Activated T-cell treated with anti-CD3 and anti-CD28 coated beads, Interleukin-2, amount 50 U/mL, for 72 hours (primary cell): ENCODE measurements at places on chromosomes 1 and 21. TPM values are rescaled to one million over a fixed set of nuclear protein-coding genes. Genes with fewer than 3 reads are reported as not detected.

DNA sequence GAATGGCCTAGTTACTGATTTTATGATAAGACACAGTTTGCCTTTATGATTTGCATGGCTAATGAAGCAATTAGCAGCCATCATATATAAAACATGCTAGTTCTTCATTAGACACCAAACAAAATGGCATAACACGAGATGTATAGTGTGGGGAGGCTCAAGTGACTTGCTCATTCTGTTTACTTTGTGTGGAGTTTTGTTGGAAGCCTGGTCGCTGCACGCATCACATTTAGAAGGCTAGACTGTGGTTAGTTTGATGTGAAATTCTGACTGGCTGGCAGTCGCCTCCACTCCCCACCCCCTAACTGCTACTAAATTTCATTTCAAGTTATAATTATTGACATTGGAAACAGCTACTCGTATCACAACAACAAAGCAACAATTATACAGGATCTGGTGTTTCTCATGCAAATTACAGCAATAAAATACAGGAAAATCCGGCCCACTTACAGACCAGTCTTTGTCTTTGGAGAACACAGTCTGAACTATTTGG, 356.1 kb downstream of the LMO4 start:
- no peaks in the 10 kb centered on the region for H3K4me1 ChIP-seq
- H3K27me3 ChIP-seq = no peaks in the 10 kb centered on the region
- no peaks in the 10 kb centered on the region for H3K36me3 ChIP-seq
- no peak overlapping the region for H3K4me3 ChIP-seq

SLC22A15 gene
- 1.5 TPM for total RNA-seq

DNA sequence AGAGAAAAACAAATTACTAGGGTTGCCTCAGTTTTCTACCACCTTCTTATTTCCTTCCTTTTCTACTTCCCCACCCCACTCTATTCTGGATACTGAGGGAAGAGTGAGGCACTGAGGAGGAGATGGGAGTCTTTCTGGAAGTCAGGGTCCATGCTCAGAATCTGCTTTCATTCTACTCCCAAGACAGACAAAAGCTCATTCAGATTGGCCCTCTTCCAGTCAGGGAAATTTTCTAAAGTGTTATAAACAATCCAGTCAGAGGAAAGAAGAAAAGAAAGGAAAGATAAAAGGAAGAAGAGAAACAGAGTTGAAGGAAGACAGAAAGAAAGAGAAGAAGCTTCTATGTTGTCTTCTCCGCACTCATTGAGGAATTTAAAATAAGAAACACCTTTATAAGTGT, 228.6 kb downstream of the COP1 start:
- H3K4me1 ChIP-seq = peaks cover 12% of the 10 kb centered on the region
- peak overlapping the region; percentile 87 for H3K27ac ChIP-seq
- no peaks in the 10 kb centered on the region for H3K27me3 ChIP-seq
- no peak overlapping the region for H3K4me3 ChIP-seq
- DNase-seq = no peak
- H3K36me3 ChIP-seq = peaks cover 26% of the 10 kb centered on the region

GRCh38 chr1:162889989-162890388, 29.0 kb upstream of the CCDC190 start:
- no peaks in the 10 kb centered on the region for H3K4me1 ChIP-seq
- H3K27ac ChIP-seq = no peak overlapping the region
- H3K4me3 ChIP-seq = no peak overlapping the region
- H3K36me3 ChIP-seq = no peaks in the 10 kb centered on the region
- DNase-seq = no peak

DNA sequence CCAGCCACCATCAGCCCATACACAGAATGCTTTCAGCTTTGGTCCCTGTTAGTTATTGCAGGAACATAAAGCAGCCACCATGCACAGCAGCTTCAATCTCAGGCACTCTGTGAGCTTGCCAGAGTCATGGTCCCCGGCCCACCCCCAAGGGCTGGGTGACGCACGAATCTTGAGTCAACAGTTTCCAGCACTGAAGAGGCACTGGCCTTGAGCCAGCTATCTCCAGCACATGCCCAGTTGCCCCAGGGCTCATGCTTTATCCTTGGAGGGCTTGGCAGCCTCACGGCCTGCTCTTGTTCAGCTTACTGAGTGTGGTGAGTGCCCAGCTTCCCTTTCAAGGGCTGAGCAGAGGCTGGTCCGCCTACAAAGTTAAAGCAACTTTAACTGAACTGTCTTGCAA, 200.7 kb upstream of the RAB4A start:
- H3K27ac ChIP-seq = no peak overlapping the region
- no peaks in the 10 kb centered on the region for H3K27me3 ChIP-seq

DNA sequence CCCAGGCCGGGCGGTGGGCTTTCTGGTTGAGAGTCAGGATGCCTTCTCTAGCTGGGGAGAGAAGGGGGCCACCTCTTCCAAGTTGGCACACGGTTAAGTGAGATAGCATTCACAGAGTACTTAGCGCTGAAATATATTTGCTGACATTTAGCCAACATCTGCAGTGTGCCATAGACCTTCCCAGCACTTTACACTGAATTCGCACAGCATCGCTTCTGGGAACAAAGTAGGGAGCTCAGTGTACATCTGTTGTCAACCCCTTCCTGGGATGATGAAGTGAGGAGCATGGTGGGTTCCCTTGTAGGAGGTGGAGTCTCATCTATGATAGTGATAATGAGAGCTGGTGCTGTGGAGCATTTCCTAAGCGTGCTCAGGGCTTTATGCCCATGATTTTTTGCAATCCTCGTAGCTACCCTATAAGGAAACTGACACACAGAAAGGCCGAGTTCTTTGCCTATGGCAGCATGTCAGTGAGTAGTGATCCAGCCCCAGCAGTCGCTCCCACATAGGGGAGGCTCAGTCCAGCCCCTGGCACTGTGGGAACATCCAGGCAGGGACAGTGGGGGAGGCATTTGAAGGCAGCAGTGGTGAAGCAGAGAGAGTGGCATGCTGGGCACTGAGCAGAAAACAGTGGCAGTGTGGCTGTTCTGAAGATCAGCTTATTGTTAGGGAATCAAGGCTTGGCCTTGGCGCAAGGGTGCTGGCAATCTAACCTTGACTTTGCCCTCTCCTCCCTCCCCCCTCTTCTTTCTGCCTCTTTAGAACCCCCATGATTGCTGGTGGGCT, 176.2 kb downstream of the PGBD5 start:
- DNase-seq = no peak
- H3K4me3 ChIP-seq = no peak overlapping the region
- peaks cover 41% of the 10 kb centered on the region for H3K4me1 ChIP-seq
- H3K36me3 ChIP-seq = peaks cover 49% of the 10 kb centered on the region

- H3K27me3 ChIP-seq = no peaks in the 10 kb centered on the region
- no peaks in the 10 kb centered on the region for H3K4me1 ChIP-seq
- H3K27ac ChIP-seq = no peak overlapping the region
- no peak for DNase-seq
- no peaks in the 10 kb centered on the region for H3K36me3 ChIP-seq
These were observed 189.5 kb upstream of the GREM2 start for GRCh38 chr1:240801442-240801841.

GRCh38 chr21:45202889-45203288, 84.8 kb downstream of the POFUT2 start:
- H3K4me3 ChIP-seq = no peak overlapping the region
- no peaks in the 10 kb centered on the region for H3K27me3 ChIP-seq
- H3K36me3 ChIP-seq = no peaks in the 10 kb centered on the region

PLA2G2F gene
- not detected for total RNA-seq

DNA sequence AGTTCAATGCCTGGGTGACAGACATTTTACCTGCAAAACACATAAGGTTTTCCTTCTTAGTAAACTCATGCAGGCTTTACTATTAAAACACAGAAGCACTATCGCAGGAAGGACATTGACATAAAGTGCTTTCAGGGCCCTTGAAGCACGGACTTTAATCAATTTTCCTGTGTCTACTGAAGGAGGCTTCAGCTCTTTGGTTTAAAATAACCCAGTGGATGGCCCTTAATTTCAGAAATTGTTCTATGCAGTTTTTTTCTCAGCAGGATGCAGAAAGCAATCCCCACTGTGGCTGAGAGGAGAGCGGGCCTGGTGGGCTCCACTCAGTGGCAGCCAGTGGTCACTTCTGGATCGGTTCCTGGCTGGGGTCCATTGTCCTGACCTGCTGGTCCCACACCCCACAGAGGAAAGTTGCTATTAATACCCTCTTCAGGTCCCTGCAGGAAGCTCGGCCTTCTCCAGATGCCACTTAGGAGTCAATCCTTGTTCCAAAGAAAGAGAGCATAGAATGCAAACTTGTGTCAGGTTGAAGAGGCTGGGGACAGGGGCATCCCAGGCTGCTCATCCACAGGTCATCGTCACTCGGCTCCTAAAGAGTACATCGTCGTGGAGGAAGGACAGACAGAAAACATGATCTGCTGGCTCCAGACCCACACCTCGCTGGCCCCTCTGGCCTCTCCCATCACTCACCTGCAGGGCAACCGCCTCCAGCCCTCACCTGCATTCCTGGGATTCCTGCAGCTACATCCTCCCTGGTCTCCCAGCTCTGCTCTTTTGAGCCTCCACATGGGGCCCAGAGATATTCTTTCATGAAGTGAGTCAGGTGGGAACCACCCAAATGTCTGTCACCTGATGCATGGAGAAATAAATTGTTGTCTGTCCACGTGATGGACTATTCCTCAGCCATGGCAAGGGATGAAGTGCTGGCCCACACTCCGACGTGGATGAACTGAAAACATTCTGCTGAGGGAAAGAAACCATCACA, 153.1 kb downstream of the PSMG1 start:
- DNase-seq = no peak
- no peak overlapping the region for H3K27ac ChIP-seq
- peaks cover 11% of the 10 kb centered on the region for H3K4me1 ChIP-seq
- peaks cover 13% of the 10 kb centered on the region for H3K27me3 ChIP-seq
- H3K4me3 ChIP-seq = no peak overlapping the region

RBBP5 gene
- total RNA-seq = 28.4 TPM

GRCh38 chr1:106698660-106699059, 357.8 kb upstream of the PRMT6 start:
- H3K27ac ChIP-seq = no peak overlapping the region
- no peaks in the 10 kb centered on the region for H3K27me3 ChIP-seq
- no peak for DNase-seq
- H3K4me3 ChIP-seq = no peak overlapping the region
- H3K4me1 ChIP-seq = no peaks in the 10 kb centered on the region

DNA sequence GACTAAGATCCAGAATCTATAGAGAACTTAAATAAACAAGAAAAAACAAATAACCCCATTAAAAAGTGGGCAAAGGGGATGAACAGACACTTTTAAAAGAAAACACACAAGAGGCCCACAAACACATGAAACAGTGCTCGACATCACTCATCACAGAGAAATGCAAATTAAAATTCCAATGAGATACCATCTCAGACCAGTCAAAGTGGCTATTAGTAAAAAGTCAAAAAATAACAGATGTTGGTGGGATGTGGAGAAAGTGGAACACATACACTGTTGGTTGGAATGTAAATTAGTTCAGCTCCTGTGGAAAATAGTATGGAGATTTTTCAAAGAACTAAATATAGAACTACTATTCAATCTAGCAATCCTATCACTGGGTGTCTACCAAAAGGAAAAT, 143.1 kb downstream of the IFI44 start:
- H3K27me3 ChIP-seq = no peaks in the 10 kb centered on the region
- H3K4me3 ChIP-seq = no peak overlapping the region
- no peak for DNase-seq
- H3K27ac ChIP-seq = no peak overlapping the region

GRCh38 chr1:206700445-206701036, 15.8 kb downstream of the MAPKAPK2 start:
- H3K27ac ChIP-seq = peak overlapping the region; percentile 36
- no peaks in the 10 kb centered on the region for H3K27me3 ChIP-seq
- peaks cover 88% of the 10 kb centered on the region for H3K4me1 ChIP-seq
- peaks cover 16% of the 10 kb centered on the region for H3K36me3 ChIP-seq
- no peak for DNase-seq

- no peak overlapping the region for H3K27ac ChIP-seq
- no peak overlapping the region for H3K4me3 ChIP-seq
- DNase-seq = no peak
- H3K27me3 ChIP-seq = peaks cover 8% of the 10 kb centered on the region
- peaks cover 2% of the 10 kb centered on the region for H3K36me3 ChIP-seq
These were observed 40.0 kb upstream of the ZNF648 start for GRCh38 chr1:182101415-182102042.

- H3K4me1 ChIP-seq = no peaks in the 10 kb centered on the region
- H3K36me3 ChIP-seq = peaks cover 3% of the 10 kb centered on the region
- no peak overlapping the region for H3K27ac ChIP-seq
- H3K4me3 ChIP-seq = no peak overlapping the region
- H3K27me3 ChIP-seq = no peaks in the 10 kb centered on the region
These were observed 644.5 kb downstream of the NPHP4 start for GRCh38 chr1:5347726-5348125.

DNA sequence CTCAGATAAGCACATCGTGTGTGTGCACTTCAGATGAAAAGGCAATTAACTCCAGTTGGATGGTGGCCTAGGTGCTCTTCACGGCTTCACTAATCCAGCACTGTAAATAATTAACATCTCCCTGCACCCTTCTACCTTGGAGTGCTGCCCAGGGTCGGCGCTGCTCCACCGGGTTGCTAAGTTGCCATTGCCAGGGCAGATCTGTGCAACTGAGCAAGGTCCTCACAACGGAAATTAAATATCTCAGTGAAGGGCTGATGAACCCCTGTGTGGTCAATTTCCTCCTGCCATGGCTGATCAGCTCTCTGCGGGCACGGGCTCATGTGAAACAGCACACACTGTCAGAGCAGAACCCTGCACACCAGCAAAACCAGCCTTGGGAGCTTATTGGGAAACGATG, 63.2 kb downstream of the SYDE2 start:
- no peaks in the 10 kb centered on the region for H3K4me1 ChIP-seq
- no peak for DNase-seq
- H3K4me3 ChIP-seq = no peak overlapping the region
- no peak overlapping the region for H3K27ac ChIP-seq
- no peaks in the 10 kb centered on the region for H3K36me3 ChIP-seq

GRCh38 chr21:39332175-39332574, 16.7 kb downstream of the HMGN1 start:
- no peaks in the 10 kb centered on the region for H3K36me3 ChIP-seq
- H3K27me3 ChIP-seq = no peaks in the 10 kb centered on the region
- H3K4me1 ChIP-seq = no peaks in the 10 kb centered on the region
- DNase-seq = no peak
- H3K27ac ChIP-seq = no peak overlapping the region

RHOU gene
- total RNA-seq = 0.70 TPM

DNA sequence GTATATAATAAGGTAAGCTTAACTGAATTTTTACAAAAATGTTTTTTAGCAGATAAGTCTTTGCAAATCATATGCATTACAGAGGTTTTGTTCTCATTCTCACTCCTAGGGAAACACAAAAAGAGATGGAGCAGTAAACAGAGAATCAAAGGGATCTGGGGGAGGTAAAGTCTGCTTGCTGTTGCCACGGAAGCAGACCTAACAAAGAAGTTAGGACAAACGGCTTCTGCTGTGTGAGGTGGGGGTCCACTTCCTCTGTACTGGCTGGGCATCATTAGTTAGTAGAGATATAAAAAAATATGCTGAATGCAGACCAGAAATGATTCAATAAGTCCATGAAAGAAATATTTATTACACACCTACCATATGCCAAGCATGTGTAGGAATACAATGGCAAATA, 34.2 kb downstream of the GJA5 start:
- H3K4me3 ChIP-seq = no peak overlapping the region
- no peaks in the 10 kb centered on the region for H3K36me3 ChIP-seq
- no peak overlapping the region for H3K27ac ChIP-seq

GRCh38 chr1:244603498-244603897, 49.4 kb upstream of the DESI2 start:
- H3K4me1 ChIP-seq = peaks cover 13% of the 10 kb centered on the region
- H3K27ac ChIP-seq = no peak overlapping the region
- peaks cover 10% of the 10 kb centered on the region for H3K27me3 ChIP-seq
- H3K4me3 ChIP-seq = no peak overlapping the region
- no peak for DNase-seq
